ENCODE measurements at places on chromosomes 7 and 10.

DNA sequence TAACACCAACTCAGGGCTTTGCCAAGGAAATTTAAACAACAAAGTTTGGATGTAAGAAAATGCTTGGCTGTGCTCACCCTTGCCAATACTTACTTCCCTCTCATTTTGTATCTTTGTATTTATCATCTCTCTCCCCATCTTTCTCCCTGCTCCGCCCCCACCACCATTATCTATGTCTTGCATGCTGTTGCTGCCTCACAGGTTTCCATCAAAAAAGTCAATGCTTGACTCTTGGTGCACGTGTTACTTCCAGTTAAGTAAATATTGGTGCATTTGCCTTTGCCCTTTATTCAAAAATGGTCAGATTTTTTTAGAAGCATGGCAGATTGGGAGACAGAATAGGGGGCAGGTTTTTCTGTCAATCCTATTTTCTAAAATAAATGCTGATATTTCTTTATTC lies 626.0 kb downstream of the ACTR3B start:
- no peak for DNase-seq

- DNase-seq, result no peak
These were observed 32.3 kb upstream of the OSBPL3 start for GRCh38 chr7:25012254-25012653.

DNA sequence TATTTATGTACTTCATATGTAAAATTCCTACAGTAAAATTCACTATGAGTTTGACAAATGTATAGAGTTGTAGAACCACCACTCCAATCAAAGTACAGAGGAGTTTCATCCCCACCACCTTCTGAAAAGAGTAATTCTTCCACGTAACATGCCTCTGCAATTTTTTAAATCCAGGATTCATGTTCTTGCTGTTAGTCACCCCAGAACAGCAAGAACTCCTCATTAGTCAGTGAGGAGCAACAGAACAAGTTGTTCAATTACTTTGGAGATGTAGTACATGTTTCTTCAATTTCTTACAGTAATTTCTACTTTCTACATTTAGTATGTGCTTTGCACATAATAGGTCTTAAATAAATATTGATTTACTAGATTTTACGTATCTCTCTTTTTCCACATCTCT lies 248.1 kb downstream of the ABCA13 start:
- DNase-seq, result no peak

DNA sequence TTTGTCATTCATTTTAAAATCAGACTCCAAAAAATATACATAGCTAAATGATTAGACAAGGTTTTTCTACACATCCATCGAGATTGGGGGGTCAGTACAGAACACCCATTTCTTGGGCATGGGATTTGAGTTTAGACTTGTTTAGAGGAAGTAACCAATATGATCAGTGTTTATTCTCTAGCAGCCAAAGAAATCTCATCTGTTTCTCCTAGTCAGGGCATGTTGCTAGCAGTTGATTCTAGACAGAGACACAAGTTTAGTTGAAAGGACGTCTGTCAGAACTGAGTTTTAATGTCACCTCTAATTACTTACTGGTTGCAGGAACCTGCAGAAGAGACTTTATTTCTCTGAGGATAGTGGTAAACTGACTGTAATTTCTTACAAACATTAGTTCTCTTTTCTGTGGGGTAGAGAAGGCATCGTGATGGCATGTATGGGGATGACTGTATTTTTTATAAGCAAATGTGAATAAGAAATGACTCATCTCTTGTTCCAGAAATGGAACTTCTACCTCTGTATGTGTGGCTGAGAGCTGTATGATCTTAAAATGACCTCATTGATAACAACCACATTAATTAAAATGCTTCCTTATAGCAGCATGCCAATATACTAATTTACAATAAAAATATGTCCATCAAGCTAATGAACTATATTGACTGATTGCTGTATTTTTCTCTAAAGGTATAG lies 30.6 kb upstream of the RHOBTB1 start:
- DNase-seq, result no peak

DNA sequence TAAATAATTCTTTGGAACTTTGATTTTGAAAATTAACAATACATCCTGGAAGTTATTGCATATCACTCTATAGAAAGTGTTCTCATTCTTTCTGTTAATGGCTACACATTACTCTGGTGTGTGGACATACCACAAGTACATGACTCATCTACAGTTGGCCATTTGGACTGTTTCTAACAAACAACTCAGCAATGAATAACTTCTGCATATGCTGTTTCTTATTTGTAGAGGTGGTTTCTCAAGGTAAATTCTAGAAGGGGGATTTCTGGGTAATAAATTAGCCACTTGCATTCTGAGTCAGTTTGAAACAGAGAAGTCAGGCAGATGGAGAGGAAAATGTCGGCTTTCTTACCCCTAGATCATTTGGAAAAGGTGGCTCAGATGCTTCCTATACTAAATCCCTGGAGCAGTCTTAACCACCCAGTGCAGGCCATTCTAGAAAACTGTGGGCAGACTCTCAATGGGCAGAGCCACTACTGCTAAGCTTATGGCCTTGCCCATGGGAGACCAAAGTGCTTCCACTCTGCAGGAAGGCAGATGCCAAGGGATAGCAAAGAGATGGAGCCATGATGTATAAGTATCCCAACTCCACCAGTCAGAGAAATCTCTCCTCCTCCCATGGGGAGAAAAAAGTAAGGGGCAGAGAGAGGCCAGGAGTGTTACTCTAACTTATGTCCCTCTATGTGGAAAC lies 194.0 kb upstream of the PLPP4 start:
- DNase-seq, result no peak

DNA sequence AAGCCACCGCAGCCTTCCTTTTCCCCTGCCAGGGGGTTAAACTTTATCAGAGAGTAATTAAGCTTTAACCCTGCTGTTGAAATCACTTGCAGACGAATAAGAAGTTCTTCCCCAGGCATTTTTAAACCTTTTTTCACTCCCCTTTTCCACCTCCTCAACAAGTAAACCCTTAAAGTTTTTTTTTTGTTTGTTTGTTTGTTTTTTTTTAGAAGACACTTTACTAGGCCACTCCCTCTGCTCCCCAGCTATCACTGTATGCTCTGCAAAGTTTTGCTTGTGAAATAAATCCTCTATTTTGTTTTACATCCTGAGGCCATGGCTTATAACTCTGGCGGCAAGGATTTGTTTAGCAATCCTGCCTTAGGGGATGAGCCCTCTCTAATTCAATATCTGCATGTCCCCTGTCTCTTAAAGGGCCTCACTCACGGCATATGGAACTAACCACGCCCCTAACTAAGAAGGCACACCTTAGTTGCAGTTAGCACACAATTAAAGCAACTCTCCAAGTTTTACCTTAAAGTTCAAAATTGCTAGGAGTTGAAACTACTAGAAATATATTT lies 1354.7 kb upstream of the LRRTM3 start:
- DNase-seq, result peak; percentile 26

- peak; percentile 49 for DNase-seq
These were observed 100.2 kb downstream of the COL13A1 start for GRCh38 chr10:69901628-69902505.

GRCh38 chr10:15245530-15245929 lies 77.0 kb upstream of the NMT2 start:
- no peak for DNase-seq

DNA sequence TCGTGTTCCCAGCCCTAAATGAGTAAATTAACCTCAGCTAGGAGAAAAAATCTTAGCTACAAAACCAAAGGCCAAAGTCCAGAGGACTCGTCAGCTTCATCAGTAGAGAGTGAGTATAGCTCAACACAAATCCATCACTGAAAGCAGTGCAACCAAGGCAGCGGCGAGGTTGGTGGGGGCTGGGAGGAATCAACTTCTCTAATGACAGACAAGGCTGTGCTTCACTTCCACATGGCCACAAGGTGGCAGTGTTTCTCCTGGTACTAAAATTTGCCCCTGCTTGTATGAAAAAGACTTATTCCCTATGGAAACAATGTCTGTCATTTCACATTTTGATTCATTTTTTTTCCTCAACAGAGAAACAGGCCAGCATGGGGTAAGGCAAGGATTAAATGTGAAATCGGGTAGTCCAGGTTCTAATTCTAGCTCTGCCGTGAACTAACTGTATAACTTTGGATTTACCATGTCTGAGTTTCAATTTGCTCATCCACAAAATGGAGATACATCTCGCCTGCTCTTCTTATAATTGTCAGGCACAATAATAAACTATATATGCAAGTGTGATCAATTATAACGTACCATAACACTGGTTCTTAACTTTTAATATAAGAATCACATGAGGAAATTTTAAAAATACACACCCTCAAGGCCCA lies 39.3 kb downstream of the FAS start:
- DNase-seq, result peak; percentile 84

GRCh38 chr7:29158795-29159423 lies 12.6 kb upstream of the CPVL start:
- no peak for DNase-seq

- no peak for DNase-seq
These were observed 49.2 kb downstream of the KDM7A start for GRCh38 chr7:140127360-140128127.

GRCh38 chr7:111903797-111904196 lies 302.4 kb downstream of the DOCK4 start:
- DNase-seq, result no peak

DNA sequence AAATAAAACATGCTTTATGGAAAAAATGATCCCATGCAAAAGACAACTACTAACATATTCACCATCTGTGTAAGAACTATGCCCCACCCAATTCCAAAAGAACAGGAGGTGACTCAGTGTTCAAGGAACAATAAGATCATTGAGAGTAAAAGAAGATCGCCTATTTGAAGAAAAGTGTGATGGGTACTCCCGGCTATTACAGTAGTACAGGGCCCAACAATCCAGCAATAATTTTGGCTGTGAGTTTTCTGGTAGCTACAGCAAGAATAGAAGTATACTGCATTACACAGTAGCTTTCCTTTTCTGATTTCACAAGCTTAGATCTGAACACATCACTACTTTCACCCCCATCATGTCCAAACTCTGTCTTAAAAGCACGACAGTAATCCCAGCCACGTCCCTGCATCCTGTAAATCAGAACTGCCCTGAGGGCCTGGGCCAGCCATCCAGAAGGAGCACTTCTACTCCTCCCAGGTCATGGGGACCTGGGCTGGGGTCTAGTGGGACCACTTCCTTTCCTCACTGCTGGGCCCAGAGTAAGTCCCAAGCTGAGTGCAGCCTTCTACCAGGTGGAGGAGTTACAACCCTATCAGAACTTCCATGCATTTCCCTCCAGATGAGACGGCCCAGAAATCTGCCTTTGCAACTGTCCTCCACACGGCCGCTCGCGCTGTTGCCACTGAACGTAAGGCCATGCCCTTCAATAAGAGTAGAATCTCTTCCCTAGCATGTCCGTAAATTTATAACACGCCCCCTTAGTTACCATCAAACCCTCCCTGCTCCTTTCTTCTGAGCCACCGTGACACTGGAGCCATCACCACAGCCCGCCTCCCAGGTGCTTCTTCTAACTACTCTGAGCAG lies 7.9 kb downstream of the ESYT2 start:
- peak; percentile 93 for DNase-seq

DNA sequence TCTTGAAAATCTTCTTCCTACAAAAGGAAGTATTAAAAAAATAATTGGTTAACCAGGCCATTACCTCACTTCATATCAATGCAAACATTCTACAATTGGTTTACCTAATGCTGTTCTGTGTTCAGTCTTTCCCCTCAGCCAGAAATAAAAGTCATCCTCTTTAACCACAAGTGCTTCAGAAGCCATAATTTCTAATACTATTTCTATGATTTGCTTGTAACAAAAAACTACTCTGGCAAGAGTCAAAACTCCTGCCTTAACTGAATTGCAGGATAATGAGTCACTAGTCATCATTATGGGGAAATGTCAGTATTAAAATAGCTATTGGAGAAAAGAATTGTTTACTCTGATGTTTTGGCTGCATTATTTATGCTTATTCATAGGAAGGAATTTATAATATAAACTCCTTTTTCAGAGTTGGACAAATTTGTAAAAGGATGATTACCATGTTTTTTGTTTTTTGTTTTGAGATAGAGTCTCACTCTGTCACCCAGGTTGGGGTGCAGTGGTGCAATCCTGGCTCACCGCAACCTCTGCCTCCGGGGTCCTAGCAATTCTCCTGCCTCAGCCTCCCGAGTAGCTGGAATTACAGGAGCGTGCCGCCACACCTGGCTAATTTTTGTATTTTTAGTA lies 55.5 kb upstream of the ODAD2 start:
- peak; percentile 40 for DNase-seq

GRCh38 chr7:41416208-41416595 lies 286.7 kb downstream of the INHBA start:
- peak; percentile 38 for DNase-seq

DNA sequence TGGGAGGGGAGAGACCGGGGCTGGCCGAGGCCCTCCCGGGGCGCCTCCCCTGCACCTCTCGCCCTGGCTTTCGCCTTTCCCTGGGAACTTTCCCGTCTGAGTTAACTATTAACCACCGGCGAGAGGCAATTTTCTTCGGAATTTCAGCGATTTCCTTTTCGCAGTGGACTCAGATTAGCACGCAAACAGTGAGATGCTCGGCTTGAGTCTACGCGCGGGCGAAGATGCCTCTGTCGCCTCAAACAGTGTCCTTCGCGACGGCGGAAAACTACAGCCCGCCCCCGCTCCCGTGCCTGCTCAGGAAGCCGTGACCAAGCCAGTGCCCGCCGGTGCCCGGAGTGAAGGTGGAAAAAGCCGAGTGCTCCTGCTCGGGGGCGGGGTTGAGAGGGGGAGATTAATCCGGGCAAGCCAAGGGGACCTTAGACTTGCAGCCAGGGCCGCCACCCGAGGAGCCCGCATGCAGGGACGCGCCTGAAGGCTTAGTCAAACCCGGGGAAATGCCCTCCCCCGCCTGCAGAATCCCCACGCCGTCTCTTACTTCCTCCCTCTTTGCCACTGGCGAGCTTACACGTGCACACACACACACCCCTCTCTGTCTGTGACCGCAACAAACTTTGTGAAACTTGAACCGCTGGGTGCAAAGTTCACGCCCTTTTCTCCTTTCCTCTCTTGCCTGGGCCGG lies 14.5 kb upstream of the PAX2 start:
- DNase-seq, result peak; percentile 27

DNA sequence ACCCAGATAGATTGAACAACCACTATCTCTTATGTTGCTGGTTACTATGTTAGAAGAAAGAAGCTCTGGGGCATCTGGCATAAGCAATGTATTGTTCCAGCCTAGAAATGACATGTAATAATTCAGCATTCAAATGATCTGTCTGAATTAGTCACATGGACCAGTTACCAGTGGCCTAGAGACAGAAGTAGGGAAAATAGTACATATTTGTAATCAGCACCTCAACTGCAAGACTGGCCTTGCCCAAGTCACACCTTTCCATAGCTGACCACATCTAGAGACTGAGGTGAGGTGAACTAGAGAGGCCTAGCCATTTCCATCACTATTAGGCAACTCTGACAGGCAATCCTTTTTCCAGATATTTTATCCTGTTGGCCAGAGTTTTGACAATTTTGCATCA lies 315.6 kb upstream of the KCND2 start:
- DNase-seq, result no peak

GRCh38 chr7:34757570-34758110 lies 99.6 kb downstream of the NPSR1 start:
- DNase-seq, result no peak

DNA sequence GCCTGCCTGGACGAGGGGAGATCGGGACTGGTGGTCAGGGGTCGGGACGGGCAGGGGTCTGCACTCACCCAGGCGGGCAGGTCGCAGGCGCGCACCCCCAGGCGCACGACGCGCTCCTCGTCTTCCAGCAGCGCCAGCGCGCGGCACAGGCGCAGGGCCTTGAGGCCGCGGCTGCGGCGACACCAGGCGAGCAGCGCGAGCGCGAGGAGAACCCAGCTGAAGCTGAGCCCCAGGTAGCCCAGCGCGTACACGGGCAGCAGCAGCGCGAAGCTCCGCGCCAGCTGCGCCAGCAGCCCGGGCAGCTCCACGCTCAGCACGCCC lies 328 bp downstream of the ESYT2 start:
- peak; percentile 84 for DNase-seq

GRCh38 chr7:128215281-128215680 lies 25.8 kb upstream of the LEP start:
- peak; percentile 37 for DNase-seq
